DMS 273 treated with DMSO at 0.1 percent for 48 hours (cell line): ENCODE measurements at places on chromosomes 1 and 21.
A peak's percentile ranks its signal among the peaks of the same experiment; 100 is the strongest.

GRCh38 chr1:217620814-217621213 lies 10.1 kb downstream of the GPATCH2 start:
- no peak for DNase-seq

DNA sequence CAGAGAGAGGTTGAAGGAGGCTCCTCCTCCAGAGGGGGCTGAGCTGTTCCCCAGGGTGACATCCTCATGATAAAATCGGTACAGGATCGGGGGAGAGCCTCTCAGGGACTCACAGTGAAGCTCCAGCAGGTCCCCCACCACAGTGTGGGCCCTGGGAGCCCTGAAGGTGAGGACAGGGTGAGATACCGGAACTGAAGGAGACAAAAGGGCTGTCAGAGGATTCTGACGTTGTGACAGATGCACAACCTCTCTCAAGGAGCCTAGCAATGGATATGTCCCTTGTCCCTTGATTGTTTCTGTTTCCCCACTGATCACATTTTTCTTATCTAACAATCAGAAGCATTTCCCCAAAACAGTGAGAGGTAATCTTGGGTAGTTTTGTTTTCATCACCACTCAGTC lies 5.2 kb downstream of the FCRL3 start:
- no peak for DNase-seq

- no peak for DNase-seq
Measured at GRCh38 chr1:43174873-43175272, 2.7 kb downstream of the CFAP57 start.

DNA sequence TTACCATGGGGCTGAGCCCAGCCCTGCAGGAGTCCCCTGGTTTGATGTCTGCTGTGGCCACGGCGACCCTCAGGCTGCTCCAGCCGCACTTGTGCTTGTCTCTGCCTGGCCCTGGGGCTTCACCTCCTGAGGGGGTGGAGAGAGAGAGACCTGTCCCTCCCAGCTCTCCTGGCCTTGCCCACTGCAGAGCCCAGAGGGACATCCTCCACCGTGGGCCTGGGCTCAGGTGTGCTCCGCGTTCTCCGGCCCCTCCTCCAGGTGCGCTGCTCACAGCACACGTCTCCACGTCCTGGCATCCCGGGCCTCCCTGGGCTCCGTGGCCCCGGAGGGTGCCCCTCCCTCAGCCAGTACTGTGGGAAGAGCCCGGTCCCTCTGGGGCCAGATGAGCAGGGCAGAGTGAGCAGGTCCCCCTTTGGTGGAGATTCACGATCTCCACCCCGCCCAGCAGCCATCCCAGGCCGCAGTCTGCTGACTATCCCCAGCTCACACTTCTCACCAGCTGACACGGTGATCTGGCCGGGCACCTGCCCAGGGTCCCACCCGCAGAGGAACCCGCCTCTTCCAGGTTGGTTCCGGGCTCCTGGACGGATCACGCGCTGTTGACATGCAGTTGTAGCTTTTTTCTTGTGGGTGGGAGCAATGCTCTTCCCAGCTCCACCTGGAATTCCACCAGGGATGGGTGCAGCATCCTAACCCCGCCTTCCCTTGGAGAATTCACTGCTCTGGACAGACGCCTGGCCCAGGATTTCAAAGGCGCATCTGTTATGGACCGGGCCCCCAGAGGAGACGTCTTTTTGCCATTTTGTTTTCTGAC lies 41.8 kb upstream of the POFUT2 start:
- DNase-seq, result no peak

DNA sequence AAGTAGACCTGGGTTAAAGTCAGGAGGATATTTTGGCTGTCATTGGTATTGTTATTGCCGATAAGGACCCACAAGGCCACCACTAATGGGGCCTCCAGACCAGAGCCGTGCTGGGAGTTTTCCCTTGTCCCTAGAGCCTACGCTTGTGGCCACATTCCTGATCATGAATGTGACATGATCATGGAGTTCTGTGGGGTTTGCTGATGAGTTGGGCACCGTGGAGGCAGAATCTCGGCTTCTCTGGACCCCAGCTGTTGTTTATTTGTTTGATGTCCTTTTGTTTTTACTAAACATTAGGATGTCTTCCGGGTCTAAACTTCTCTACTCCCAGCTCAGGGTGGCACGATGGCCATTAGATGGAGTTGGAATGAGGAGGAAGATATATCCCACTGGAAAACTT lies 74.9 kb upstream of the TMPRSS2 start:
- no peak for DNase-seq

DNA sequence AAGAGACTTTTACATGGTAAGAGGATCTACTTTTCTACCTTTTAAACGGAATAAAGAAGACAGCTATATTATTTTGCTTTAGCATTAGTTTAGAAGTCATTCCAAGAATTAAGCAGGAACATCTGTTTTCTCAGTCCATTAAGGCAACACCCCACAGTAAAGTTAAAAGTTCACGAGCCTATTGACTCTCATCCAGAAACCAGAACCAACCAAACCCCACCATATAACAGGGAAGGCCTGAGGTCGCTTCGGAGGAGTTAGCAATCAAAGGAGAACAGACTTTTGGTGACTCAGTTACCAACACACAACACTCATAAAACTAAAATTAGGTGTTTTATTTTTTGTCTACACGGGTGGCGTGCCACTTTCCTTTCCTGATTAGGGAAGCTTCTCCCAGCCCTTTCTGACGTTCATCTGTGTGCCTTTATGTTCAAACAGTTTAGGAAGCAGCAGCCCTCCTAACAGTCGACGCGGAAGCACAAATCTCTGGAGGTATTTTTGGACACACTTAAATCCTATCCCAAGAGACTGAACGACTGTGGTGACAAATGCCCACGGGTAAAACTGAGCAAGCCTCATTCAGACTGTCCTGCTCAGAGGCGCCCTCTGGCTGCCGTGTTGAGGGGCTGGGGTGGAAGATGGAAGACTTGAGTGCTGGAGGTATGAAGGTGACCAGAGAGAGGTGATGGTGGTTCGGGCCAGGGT lies 8.6 kb upstream of the PLA2G2C start:
- DNase-seq, result peak; percentile 62

DNA sequence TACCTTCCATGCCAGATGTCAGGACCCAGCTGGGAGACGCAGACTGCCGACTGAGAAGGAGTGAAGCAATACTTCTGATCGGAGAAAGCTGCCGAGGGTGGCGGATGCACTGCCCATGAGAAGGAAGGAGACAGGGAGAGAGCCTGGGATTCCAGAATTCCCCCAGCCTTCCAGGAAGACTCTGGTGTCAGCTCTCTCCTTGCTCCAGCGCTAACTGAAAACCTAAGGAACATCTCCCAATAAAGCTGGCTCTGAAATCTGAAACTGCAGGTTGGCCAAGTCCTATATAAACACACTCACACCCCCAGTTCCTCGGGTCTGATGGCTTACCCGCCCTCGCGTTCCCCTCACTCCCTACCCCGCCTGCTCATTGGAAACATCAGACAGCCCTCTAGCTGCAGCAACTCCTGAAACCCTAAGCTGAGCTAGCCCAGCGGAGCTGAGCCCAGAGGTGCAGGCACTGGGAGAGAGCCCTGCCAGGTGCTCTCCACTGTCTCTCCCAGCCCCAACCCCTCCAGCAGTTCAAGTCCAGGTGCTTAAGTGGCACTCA lies 52.3 kb downstream of the PLEKHA6 start:
- DNase-seq, result no peak

DNA sequence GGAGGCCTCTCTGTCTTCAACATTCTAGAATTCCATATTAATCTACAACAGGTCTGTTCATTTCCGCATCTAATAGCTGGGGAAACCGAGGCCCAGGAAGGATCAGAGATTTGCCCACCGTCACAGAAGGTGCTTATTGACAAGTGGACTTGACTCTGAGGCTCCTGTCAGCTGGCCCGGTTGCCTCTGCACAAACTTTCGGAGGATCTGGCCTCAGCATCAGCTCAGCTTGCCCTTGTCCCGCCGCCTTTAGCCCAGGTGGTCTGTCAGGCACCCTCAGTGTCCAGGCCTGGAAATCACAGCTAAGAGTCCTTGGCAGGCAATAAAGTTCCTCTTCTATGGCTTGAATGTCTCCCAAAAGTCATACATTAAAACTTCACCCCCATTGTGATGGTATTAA lies 8.2 kb upstream of the RUNX3 start:
- no peak for DNase-seq

GRCh38 chr1:232635778-232636356 lies 5.9 kb upstream of the SIPA1L2 start:
- DNase-seq, result peak; percentile 55

GRCh38 chr1:94117259-94117851 lies 3.6 kb downstream of the ABCA4 start:
- DNase-seq, result no peak

- no peak for DNase-seq
Measured at GRCh38 chr1:203754455-203754864, 10.5 kb upstream of the LAX1 start.

DNA sequence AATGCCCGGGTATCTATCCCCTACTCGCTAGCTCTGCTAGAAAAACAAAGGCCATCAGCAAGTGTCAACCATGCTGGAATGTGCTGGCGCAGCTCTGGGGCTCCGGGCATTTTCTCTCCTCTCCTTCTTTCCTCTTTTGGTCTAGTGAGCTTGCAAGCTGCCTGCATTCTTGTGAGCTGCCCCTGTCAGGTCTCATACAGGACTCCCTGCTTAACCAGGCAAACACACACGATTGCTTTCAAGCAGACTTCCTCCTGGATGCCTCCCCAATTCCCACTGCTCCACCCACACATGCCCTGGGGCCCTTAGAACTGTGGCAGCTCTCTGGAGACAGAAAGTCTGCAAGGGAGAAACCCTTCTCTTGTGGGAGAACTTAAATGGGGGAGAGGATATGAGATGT lies 35.7 kb upstream of the SUCO start:
- DNase-seq, result no peak

DNA sequence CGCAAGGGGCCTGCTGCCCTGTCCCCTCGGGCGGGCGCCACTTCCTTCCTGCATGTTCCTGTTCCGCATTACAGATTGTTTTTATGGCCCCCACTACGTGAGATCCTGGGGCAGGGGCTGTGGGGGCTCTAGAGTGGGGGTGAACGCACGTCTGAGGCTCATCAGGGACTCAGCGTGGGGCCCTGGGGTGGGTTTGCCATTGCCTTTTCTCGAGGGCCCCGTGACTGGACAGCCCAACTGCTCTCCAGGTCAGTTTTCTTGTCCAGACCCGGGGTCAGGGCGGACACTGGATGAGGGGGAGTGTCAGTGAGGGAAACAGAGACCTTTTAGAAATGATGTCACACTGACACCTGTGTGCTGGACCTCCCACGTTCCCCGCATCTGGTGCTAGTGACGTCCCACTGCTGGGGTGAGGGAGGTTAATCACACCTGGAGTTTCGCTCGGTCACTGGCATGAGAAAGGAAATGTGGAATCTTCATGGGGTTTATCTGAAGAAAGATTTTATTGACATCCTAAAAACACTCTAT lies 65.9 kb downstream of the AGPAT3 start:
- no peak for DNase-seq

DNA sequence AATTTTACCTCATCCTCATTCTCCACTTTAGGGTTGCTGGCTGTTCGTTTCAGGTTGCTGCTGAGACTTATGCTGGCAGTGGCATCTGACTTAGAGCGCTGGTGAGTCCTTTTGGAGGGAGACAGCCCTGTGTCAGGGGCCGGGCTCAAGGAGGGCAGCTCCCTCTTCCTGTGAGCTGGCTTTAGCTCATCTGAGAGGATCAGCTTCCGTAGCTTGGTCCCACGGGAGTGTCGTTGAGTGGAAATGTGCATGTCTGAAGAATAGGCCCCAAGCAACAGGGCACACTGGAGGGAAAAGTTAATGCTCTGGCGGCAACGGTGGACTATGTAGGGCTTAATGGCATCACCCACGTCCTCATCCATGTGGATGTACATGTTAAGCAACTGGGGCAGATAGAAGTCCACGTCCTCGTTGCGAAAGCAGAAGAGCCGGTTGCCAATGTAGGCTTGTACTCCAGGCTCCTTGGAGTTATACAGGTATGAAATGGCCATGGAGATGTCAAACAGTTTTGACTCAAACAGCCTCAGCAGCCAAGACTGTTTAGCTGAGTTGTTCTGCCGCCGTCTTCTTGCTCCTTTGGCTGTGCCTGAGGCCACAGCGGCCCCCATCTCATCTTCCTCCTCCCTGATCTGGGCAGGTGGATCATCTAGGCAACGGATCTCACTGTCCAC lies 11.5 kb downstream of the PI4KB start:
- DNase-seq, result no peak

DNA sequence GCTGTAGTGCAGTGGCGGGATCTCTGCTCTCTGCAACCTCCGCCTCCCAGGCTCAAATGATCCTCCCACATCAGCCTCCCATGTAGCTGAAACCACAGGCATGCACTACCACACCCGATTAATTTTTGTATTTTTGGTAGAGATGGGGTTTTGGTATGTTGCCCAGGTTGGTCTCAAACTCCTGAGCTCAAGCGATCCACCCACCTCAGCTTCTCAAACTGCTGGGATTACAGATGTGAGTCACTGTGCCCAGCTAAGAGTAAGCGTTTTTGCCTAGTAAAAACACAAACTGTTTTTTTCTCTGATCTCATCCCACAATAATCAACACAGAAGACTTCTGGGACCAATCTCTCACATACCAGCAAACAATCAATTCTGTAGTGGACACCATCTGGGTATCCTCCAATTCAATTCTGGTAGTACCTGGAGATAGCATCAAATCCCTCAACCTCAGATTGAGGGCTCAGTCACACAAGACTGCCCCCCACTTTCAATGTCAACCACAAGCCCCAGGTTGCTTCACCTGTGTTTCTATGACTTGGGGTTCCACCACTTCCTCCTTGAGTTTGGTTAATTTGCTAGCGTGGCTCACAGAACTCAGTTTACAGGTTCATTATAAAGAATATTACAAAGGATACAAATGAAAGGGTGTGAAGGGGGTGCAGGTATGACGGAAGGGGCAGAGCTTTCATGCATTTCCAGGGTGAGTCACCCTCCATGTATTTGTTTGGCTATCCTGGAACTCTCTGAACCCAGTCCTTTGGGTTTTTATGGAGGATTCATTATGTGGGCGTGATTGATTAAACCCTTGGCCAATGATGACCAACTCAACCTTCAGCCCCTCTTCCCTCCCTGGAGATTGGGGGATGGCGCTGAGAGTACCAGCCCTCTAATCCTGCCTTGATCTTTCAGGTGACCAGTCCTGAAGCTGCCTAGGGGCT lies 40.0 kb upstream of the RHOU start:
- no peak for DNase-seq

DNA sequence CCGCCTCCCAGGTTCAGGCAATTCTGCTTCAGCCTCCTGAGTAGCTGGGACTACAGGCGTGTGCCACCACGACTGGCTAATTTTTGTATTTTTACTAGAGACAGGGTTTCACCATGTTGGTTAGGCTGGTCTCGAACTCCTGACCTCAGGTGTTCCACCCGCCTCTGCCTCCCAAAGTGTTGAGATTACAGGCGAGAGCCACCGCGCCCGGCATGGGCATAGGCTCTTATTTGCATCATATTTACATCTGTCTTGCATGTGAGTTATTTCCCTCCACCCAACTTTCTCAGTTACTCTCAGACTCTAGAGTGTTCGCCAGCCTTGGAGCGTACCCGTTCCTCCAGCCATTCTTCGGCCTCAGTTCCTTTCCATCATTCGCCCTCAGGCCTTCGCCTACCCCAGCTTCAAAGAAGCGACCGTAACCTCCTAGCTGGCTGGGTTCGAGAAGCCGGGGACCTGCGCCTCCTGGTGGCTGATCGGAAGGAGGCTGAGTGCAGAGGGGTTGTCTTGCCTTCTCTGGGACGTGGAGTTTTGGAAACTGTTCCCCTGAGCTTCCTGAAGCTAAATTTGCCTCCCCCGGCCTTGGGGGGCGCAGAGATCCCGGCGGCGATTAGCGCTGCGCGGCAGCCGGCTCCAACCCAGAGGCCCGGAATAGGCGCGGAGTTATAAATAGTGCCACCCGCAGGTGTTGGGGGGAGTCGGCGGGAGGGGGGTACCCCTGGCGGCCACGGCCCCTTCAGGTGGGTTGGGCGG lies 3.6 kb upstream of the ZBTB7B start:
- peak; percentile 27 for DNase-seq

- no peak for DNase-seq
Measured at GRCh38 chr1:34060901-34061415, 104.1 kb downstream of the CSMD2 start.
